GM12865 (cell line): ENCODE measurements at places on chromosomes 16 and 17.
A peak's percentile ranks its signal among the peaks of the same experiment; 100 is the strongest.

- DNase-seq = no peak
Observed at GRCh38 chr17:36885153-36885735, 52.0 kb upstream of the LHX1 start.

DNA sequence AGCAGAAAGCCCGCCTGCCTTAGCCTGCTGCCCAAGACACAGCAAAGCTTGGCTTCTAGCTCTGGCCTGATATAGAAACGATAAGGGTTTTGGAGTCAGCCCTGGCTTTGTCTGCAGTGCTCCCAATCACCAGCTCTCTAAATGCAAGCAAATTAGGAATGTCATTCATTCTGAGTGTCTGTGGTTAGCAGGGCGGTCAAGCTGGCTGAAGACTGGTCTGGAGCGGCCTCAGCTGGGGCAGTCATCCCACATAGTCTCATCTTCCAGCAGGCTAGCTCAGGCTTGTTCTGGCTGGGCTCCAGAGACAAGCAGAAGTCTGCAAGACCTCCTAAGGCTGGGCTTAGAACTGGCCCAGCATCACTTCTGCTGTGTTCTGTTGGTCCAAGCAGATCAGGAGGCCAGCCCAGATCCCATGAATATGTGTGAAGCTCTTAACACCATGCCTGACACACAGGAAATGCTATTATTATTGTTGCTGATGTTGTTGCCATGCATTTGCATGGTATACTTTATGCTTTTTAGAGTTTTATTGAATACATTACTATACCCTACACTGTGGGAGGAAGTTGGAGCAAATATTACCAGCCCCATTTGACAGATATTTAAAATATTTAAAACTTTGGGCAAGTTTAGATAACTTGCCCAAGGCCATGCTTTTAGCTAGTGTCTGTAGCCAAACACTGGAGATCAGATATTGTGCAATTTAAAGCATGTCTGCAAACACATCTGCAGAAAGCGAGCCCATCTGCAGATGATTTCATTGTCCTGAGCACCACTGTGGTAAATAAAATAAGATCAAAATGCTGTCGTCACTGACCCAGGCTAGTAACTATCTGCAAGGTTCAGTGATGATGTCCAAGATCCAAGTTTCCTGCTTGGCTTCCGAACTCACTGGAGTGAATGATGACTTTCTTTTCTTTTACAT, 24.8 kb downstream of the TMC7 start:
- peak; percentile 16 for DNase-seq

DNA sequence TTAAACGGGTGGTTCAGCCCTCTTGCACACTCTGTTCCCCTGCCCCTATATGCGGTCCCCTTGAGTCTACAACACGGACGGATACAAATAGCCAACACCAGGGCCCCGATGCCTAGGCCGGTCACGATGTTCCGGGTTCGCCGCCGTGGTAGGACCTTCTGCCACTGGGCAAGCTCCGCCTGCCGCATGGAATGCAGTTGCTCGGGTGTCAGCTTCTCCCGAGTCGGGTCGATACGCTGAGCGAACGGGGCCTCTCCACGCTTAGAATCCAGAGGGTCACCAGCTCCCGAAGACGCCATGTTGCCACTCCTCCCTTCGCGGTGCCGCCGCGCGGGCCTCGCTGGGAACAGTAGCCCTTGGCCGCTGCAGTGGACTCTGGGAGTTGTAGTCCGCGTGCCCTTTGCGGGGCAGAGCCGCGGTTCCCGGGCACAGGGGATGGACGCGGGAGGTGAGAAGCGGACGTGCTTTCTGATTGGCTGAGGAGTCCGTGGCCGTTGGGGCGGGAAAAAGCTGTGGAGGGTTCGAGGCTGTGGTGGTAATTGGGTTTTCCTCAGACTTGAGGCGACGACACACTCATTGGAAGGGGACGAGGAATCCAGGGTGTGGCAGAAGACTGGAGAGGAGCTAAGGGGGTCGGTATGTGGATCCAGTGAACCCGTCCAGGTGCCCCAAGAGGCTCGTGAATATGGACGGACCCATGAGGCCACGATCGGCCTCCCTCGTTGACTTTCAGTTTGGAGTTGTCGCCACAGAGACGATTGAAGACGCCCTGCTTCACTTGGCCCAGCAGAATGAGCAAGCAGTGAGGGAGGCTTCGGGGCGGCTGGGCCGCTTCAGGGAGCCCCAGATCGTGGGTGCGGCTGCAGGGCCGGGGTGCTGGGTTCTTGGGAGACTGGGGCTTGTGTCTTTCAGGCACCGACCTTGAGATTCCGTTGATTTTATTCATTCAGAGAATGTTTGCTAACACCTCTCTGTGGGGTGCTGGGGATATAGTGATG, at the start of the genes CNTD1 and COA3:
CNTD1 (plus strand) TSS at position 479 of the 998 bp plus-strand sequence; CDS start at position 686, 207 bp downstream.
COA3 (minus strand) TSS at position 322 of the 998 bp plus-strand sequence; CDS start at position 299, 23 bp downstream.
- DNase-seq = peak; percentile 89

DNA sequence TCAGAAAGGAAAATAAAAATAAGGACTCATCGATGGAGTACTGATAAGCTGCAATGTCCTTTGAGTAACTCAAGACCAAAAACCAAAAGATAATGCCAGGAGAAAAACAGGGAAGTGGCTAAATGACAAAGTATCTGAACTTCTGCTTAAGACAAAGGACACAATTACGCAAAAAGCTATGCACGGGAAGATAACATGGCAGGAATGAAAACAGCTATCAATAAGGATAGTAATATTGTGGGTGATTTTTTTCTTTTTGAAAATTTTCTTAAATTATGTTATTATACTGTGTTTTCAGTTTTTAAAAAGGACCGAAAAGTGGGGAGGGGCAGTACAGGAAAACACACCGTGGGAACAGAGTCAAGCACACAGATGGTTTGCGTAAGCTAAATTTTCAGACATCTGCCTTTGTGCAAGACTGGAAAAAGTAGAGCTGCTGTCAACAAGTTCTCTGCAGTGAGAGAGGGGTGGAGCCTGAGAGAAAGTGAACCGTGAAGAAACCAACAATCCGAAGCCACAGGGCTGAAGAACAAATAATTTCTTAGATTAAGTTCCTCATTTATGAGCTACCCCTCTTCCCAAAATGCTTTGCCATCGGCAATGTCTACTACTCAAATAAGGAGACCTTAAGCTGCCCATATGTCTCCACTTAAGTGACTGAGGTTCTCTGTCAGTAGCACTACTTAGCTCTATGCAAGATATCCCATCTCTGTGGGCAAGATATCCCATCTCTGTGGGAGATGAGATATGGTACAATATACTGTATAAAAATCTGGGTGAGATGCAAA, 99.9 kb upstream of the CORO6 start:
- peak; percentile 94 for DNase-seq

GRCh38 chr16:53055541-53056391, 975 bp downstream of the CHD9 start:
- DNase-seq = peak; percentile 71

DNA sequence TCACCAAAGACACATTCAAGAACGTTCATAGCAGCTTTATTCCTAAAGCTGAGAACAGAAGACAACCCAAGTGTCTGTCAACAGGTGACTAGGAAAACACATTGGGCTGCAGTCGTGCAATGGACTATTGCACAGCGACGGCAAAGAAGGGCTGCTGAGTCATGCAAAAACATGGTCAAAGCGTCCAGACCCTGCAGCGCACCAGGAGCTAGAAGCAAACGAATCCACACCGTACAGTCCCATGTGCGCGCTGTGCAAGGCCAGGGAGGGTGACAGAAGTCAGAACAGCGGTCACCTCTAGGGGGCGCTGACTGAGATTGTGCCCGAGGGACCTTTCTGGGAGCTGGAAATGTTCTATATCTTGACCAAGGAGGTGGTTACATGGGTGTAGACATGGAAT, 266.4 kb downstream of the MAF start:
- DNase-seq = no peak

GRCh38 chr16:31198207-31198882, 4.2 kb downstream of the PYCARD start:
- no peak for DNase-seq

DNA sequence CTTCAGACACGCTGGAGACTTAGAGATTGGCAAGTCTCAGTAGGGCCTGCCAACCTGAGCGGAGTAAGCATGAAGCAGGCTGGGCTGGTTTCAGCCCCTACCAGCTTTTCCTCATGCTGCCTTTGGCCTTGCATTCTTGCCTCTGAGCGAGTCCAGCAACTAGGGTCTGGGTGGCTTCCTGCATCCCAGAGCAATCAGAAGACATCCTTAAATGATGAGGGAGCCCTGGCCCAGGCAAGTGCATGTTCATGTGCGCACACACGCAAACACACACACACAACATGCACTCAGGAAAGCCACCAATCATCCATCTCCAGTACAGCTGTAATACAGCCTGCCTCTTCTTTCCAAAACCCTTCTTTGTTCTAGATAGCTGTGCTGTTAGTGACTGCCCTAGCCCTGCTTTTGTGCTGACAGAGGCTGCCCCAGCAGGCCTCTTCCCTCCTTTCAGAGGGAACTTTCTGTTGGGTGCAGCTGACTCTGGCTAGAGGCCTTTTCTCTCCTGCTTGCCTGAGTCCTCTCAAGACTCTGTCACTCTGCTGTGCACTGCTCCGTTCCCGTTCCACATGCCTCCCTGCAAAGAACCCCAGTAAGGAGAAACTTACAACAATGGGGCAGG, 30.7 kb upstream of the TBX2 start:
- no peak for DNase-seq
